Activated gamma-delta T cell treated with anti-CD3 and anti-CD28 coated beads, Interleukin-2, amount 50 U/mL, for 16 hours (primary cell): ENCODE measurements at places on chromosomes 12 and 14.

DNA sequence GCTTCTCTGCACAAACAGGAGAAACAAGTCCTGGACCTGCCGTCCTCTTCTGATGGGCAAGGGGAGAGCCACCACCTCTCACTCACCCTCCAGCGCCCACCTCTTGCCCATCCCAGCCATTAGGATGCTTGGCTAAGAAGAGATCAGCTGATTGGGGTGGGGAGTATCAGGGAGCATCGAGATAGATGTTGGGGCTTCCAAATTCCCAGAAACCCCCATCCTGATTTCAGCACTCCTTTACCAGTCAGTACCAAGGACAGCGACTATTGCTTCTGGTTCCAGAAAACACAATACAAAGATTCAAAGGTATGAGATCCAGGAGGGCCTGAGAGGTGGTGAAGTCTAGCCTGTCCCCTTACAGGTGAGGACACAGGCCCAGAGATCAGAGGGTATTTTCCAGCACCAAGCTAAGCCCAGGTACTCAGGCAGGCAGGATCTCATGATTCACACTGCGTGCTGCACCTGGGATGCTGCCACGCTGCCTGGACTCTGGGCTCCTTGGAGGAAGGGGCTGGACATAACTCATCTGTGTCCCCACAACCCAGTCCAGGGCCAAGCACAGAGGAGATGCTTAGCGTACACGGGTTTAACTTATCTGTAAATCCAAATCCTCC is 76.6 kb downstream of the TUNAR start:
- DNase-seq, result no peak

- no peak for DNase-seq
Observed at GRCh38 chr12:65014504-65015271, 106.4 kb downstream of the WIF1 start.

DNA sequence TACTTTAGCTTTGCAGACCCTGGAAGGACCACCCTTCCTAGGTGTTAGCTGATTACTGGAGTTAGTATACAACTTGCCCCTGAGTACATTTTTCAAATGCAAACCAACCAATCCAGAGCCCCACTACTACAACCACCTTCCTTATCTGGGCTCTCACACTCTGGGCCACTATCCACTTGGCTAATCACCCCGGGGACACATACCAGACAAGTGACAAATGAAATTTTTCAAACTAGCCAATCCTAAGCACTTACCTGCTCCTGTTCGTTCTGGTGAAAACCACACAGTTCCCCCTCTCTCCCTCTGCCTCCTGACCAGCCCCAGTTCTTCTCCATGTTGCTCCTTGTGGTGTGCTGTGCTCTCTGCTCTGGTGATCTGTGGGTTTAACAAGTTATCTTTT is 140.4 kb downstream of the CNTN1 start:
- no peak for DNase-seq

DNA sequence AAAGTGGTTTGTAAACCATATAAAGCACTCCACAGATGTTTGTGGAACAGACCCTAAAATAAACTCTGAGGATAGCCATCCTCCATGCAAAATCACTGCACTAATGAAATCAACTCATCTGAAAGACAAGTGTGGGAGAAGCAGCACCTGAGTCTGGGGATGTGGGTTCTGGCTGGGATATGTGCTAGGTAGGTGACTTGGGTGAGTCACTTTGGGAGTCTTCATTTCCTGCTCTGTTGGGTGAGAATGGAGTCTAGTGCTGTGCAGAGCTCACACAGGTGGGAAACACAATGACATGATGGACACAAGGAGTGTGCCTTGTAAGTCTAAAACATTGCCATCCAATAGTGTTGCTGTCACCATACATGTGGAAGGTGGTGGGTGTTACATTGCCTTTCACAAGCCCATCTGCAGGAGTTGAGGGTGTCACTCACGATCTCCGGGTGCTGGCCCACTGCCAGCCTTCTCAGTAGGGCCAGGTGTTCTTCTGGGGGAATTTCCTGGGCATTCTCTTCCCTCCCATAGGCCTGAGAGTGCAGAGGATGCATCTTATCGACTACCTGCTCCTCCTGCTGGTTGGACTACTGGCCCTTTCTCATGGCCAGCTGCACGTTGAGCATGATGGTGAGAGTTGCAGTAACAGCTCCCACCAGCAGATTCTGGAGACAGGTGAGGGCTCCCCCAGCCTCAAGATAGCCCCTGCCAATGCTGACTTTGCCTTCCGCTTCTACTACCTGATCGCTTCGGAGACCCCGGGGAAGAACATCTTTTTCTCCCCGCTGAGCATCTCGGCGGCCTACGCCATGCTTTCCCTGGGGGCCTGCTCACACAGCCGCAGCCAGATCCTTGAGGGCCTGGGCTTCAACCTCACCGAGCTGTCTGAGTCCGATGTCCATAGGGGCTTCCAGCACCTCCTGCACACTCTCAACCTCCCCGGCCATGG is 2.0 kb downstream of the SERPINA4 start:
- no peak for DNase-seq

DNA sequence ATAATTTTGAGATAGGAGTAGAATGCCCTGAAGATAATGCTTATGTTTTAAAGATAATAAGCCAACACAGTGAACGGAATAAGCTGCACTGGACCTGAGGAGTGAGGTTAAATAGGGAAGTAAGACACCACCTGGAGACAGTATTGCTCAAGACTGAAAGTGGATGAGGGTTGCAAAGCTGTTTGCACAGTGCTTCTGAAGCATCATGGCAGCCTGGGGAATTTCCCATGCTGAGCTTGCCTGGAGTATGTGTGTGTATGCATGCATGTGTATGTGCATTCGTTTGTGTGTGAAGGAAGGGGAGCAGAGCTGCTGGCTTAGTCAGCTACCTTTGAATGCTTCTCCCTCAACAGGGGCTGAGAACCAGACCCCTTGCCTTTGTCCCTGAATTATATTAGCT is 35.8 kb downstream of the BHLHE41 start:
- DNase-seq, result no peak

DNA sequence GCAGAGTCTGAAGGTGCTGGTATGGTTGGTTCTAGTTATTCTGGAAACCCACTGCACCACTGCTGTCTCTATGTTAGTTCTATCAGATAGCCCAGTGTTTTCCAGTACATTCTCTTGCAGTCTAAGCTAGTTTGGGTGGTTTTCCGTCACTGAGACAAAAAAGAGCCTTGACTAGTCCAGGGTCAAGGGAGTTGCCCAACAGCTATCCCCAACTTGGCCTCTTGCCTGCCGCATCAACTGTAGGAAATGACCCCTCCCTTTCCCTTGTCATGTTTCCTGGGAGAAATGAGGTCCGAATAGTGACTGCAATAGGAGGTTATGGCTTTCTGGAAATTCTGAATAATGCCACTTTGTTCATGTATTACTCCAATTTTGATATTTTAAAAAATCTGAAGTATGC is 160.4 kb downstream of the EFCAB11 start:
- DNase-seq, result no peak

- no peak for DNase-seq
Observed at GRCh38 chr12:105974738-105975137, 164.0 kb downstream of the NUAK1 start.

DNA sequence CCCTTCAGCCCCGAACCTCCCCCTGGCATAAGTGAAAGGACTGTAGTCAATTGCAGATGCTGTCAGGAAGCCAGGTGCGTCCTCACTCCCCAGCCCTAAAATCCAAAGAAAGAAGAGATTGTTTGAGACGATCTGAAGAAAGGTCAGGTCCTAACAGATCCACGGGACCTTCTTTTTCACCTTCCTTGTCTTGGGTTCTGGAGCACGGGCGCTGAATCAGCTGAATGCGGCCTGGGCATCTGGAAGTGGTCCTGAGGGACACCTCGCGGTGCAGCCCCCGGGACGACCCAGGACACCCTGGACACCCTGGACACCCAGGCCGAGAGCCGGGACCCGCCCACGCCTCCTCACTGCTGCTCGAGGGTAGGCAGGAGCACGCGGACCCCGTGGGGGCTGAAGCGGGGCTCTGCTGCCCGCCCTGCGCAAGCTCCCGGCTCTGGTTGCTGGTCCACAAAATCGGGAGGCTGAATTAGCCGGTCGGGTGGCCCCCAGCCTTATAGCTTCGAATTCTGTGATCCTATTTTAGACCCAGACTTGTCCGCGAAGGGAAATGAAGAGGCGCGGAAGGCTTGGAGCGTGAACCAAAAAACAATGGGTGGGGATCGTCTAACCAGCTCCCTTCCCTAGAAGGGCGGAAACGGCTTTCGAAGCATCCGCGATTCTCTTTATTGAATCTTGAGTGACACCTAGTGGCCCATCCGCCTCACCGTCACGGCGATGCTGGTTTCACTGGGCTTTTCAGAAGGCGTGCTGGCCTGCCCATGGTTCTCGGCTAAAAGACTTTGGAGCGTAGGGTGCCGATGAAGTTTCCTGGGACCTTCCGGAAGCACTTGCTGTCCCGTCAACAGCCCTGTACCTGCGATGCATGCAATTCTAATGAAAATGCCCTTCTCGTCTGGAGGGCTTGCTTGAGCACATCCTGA is 46.4 kb upstream of the PLXNC1 start:
- peak; percentile 75 for DNase-seq

- no peak for DNase-seq
Observed at GRCh38 chr14:54048736-54049135, 92.1 kb upstream of the BMP4 start.

GRCh38 chr14:78278464-78279250 is 108.5 kb downstream of the NRXN3 start:
- no peak for DNase-seq

DNA sequence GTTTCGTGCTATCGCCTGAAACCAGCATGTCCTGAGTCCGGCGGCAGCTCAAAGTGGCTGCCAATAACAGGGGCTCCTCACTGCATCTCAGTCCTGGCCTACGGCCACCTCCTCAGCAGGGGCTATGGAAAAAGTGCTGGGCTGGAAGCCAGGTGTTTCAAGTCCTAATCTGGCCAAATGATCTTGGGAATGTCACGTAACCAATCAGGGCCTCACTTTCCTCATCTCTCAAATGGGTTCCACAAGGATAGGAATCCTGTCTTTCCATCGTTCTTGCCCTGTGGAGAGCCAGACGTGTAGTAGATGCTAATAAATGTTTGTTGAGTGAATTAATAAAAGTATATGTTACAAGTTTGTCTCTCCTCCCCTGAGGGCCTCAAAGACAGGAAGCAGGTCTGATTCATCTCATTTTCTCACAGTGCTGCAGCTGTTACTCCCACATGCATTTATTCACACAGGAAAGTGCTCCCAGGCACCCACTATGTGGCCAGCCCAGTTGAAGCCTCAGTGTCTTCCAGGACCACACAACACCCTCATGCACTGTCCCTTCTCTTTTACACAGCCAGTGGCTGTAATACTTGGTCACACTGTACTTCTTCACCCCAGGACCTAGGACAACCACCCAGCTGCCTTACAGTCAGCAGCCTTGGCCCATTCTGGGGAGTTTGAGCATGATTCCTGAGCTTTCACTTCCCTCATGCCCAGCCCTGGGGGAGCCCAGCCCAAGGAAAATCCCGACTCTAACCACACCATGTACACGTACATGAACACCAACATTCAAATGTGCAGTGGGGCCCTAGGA is 5.0 kb downstream of the CMKLR1 start:
- DNase-seq, result no peak

DNA sequence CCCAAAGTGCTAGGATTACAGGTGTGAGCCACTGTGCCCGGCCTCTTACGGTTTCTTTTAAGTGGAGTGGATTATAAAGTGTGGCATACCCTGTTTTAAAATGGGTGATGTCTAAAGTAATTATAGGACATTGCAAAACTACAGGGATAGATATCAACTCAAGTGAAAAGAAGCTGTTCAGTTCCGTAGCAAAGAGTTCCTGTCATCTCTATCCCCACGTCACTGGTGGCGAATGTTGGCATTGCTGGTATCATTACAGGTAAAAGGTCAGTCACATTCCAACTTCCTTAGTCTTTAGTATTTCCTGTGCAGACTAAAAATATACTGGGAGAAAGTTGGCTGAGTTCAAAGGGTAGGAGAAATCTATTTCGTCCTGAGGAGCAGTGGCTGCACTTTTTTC is 95.6 kb upstream of the SLC38A2 start:
- no peak for DNase-seq

DNA sequence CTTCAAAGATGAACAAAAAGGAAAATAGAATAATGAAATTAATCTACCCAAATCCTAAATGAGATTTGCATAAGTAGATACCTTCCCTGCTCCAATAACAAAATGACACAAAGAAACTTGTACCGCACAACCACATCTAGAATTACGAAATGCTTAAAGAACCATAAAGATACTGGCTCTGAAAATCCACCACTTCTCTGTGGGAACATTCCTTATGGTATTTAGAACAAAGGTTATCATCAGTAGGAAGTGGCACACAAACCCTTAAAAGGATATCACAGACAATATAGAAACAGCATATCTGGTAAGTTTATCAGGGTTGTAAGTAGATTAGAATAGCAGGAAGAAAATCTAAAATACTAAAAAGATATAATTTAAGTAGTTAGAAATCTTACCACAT is 11.6 kb downstream of the IAPP start:
- DNase-seq, result no peak

DNA sequence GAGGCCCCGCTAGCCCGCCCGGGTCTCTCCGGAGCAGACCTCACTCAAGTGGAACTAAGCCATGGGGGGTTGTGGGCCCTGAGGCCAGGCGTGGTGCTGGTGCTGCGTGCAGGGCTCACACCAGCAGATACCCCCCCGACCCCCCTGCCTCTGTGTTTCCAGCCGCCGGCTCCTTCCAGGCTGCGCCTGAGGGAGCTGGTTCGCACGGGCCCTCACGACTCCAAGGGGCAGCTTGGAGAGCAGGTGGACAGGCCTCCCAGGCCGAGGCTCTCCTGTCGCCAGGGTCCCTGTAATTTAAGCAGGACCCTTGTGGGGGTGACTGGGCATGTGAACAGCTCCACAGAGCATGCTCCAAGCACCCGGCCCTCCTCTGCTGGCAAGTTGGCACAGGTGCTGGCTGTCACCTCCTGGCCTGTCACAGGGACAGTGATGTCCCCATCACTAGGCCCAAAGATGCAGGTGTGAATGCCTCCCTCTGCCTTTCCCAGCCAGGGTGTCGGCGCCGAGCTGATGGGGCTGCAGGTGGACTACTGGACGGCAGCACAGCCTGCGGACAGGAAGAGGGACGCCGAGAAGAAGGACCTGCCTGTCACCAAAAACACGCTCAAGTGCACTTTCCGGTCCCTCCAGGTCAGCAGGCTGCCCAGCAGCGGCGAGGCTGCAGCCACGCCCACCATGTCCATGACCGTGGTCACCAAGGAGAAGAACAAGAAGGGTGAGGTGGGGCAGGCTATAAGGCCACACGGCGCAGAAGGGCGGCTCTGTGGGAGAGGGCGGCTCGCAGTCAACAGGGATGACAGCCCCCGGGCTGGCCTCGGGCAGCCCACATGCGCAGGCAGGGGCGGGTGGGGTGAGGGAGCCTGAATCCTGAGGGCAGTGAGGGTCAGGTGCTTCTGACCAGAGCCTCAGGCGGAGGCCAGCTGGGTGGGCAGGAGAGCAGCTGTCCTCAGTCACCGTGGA is 5.9 kb upstream of the TEX22 start:
- DNase-seq, result no peak
